Fibroblast of skin of left quadriceps (primary cell): ENCODE measurements at places on chromosomes 2 and 18.
A peak's percentile ranks its signal among the peaks of the same experiment; 100 is the strongest.

- no peak for DNase-seq
These were observed 39.8 kb downstream of the TMEM18 start for GRCh38 chr2:637406-637776.

DNA sequence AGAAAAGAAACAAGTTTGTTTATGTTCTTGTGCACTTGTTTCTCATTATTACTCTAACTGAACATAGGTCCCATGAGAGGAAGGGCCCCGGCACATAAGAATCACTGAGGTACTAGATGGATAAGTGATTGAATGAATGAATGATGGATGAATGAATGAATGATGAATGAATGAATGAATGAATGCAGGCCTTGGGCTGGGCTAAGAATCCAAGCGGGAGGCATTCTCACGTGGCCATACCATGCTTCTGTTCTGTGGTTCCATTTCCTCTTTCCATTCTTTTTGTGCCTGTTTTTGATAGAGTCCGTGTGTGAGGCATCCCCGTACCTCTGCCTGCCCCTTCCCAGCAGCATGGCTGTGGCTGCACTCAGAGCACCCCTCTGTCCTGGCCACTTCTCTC lies 94.8 kb downstream of the SH3BP4 start:
- no peak for DNase-seq

DNA sequence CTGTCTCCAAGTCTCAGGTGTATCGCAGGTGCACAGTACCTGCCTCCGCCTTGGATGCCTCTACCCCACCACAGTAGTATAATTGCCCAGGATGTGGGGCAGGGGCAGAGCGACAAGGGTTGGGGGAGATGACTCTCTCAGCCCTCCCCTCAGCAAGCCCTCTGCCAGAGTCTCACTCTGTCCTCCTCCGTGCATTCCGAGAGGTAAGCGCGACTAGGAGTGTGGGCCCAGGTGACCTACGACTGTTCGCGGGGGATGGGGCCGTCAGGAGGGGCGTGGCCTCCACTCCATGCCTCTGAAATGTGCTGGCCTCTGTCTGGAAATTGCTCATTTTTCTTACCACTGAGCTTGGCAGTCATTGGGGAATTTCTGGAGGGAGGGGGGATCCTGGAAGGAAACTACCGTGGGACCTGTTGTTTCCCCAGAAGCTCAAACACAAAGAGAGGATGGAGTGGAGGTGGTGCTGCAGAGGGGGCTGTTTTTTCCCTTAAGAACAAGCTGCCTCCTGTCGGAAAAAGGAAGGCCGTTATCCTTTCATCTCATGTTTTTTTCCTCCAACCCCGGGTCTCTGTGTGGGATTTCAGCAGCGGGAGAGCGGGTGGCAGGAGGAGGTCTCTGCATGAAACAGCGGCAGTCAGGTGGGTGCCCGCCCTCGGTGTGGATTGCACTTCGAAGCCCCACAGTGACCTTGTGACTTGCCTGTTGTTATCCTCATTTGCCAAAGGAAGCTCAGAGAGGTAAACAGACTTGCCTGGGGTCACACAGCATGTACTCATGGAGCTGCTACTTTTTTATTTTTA lies 13.0 kb upstream of the RALB start:
- peak; percentile 50 for DNase-seq

- DNase-seq, result no peak
These were observed 65.7 kb downstream of the UBR3 start for GRCh38 chr2:169892951-169893350.

DNA sequence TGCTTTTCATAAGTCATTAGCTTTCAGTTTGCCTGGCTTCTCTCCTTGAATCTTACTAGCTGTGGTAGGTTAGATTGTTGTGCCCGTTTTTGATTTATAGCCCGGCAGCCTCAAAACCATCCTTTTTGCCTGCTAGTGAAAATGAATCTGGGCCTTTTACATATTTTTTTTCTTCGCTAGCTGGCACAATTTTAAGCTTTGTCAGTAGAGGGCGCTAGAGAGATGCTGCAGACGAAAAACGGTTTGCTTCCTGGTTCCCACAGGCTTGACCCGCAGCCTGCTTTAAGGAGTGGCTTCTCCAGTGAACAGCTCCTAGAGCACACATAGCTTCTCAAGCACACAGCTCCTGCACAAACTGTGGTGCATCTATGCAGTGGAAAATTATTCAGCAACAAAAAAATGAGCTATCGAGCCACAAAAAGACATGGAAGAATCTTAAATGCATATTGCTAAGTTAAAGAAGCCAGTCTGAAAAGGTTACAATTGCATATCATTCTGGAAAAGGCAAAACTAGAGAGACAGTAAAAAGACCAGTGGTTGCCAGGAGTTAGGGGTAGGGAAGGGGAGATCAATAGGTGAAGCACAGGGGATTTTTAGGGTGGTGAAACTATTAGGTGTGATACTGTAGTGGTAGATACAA lies 47.9 kb downstream of the E2F6 start:
- no peak for DNase-seq

DNA sequence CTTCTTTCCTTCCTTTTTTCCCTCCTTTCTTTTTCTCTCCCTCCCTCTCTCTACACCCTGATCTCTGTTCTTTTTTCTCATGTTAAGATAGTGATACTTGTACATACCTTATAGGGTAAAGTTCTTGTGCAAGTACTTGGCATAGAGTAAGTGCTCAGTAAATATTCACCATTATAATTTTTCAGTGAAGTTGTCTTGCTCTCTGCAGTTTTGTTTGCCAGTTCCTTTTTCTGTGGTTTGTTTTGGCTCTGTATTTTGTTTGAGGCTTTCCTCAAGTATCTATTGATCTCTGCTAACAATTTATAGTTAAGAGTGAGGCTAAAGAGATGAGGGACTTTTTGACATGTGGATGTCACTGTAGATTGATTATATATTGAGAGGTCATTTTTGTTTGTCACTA lies 48.0 kb downstream of the MTX2 start:
- no peak for DNase-seq

GRCh38 chr2:60764736-60765534 lies 8.9 kb downstream of the PAPOLG start:
- DNase-seq, result no peak

- no peak for DNase-seq
These were observed 43.1 kb downstream of the RMP24 start for GRCh38 chr18:36015629-36016028.

DNA sequence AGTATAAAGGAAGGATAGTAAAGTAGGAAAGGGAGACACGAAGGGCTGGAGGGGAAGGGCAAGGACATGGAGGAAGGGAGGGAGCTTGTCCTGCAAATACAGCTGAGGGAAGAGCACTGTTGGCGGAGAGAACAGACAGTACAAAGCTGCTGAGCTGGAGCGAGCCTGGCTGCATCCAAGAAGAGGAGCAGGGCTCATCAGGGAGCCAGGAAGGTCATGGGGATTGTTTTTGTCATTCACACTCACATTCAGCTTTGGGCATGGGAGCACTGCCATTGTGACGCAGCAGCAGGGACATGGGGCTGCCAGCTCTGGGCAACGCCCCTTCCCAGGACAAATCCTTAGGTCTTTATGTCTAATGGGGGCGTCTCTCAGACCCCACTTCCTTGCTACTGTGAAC lies 125.1 kb downstream of the COPS8 start:
- no peak for DNase-seq

DNA sequence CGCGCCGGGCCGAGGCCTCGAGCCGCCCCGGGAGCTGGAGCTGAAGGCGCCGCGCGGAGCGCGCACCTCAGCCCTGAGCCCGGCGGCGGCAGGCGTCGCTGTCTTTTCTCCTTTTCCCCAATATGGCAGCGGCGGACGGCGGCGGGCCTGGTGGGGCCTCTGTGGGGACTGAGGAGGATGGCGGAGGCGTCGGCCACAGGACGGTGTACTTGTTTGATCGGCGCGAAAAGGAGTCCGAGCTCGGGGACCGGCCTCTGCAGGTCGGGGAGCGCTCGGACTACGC lies 369 bp downstream of the SMCHD1 start:
- DNase-seq, result no peak

DNA sequence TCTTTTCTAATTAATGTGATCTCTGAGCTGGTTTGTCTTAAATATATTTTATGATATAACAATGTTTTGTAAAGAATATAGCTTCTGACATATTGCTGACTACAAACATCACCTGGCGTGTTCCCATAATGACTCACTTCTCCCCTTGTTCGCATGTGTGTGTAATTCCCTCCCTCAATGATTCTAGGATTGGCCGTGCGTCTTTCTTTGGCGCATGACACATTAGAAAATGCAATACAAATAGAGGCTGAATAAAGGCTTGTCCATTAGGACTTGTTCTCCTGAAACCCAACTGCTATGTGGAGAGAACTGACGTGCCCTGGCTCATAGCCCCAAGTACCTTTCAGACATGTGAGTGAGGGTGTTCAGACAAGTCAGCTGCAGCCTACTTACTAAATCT lies 159.7 kb upstream of the CDH20 start:
- DNase-seq, result no peak

- no peak for DNase-seq
These were observed 109.1 kb downstream of the CDK15 start for GRCh38 chr2:201915446-201915845.

GRCh38 chr2:135741395-135742324 lies at the start of gene UBXN4:
TSS of gene UBXN4 (plus strand) at chr2:135741855. CDS start at chr2:135741930, 75 bp downstream.
- DNase-seq, result peak; percentile 98

- DNase-seq, result no peak
These were observed 6.6 kb upstream of the TMEM214 start for GRCh38 chr2:27025861-27026851.

- DNase-seq, result no peak
These were observed 12.4 kb downstream of the PTPRN start for GRCh38 chr2:219296631-219297391.

DNA sequence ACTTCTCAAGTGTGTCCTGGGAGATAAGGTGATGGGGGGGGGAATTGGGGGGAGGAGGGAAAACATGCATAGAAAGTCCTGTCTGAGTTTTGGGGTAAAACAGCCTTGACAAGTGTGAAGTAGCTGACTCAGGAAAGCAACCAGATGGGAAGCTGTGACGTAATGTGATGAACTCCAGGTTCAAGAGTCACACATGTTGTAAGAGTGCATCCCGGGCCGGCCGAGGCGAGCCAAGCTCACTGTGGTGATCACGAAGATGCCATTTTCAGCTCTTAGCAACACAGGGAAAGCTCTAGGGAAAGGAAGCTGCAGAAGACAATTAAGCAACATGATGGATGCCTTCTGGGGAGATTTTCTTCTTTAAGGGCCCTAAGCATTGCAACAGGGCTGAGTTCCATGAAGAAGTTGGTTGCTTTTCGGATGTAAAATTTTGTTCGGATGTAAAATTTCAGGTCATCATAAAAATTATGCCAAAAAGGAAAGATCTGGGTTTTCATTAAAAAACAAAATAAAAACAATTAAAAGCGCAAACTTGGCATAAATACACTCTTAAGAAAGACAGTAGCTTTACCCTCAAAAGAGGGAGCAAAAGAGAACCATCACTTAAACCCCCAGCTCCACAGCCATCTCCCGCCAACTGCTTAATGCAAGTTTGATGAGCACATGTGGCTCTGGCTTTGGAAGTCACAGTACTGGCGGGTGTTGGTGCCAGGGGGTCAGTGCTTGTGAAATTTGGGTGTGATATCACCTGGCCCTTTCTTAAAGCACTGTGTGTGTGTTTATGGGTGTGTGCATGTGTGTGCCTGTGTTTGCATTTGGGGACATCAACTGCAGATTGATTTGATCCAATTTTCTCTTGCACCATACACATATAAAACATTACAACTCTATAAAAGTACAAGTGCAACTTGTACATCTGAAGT lies 19.1 kb downstream of the SERTAD2 start:
- DNase-seq, result peak; percentile 63

DNA sequence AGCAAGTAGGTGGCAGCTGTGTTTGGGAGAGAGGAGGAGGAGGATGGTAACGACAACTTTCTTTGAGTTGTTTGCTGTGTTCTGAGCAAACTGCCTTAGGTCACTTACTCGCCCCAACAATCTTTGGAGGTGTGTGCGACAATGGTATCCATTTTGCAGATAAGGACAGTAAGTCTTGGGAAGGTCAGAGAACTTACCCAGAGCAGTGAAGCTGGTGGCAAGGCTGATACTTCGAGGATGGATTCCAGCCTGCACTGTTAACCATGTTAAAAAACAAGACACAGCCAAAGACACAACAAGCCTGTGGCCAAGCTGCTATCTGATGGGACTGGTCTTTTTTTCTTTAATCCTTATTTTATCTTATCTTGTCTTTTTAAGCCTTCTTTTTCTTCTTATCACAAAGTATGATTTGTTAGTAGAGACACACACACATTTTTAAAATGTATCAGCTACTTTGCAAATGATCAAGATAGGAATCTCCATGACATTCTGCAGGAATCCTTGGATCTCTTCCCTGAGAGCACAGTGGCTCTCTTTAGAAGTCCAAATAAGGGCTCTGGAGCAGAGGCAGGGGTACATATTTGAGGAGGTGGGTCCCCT lies 27.9 kb downstream of the CNDP1 start:
- DNase-seq, result no peak

- DNase-seq, result no peak
These were observed 249.1 kb upstream of the RBMS1 start for GRCh38 chr2:160742667-160743066.

GRCh38 chr18:23743733-23744333 lies 54.6 kb downstream of the LAMA3 start:
- DNase-seq, result no peak

GRCh38 chr2:69965756-69966445 lies 4.5 kb upstream of the ASPRV1 start:
- no peak for DNase-seq

DNA sequence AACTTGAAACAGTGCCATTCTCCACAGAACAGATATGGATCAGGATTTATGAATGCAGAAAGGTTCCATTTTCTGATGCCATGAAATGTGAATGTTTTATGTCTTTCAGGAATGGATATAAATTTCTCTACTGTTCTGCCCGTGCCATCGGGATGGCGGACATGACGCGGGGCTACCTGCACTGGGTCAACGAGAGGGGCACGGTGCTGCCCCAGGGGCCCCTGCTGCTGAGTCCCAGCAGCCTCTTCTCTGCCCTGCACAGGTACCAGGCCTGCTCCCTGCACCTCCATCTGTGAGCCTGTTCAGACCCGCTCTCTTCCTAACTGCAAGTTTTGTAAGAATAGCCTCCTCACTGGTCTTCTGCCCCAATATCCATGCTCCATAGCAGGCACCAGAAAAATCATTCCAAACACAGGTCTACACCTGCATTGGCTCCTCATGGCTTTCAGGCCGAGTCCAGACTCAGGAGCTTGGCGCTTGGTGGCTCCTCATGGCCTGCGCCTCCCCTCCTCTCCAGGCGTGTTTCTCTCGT lies 68.6 kb downstream of the LPIN1 start:
- no peak for DNase-seq

DNA sequence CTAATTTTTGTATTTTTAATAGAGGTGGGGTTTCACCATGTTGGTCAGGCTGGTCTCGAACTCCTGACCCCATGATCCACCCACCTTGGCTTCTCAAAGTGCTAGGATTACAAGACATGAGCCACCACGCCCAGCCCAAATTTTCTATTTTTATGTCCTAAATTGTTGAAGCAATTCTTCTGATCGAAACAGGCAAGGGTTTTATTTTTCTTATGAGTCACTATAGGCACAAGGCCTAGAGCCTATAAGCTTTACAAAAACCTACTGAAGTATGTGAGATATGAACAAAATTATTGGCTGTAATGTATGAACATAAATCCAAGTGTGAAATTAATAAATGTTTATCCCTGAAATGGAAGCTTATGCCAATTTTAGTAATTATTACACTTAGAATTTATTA lies 464.2 kb upstream of the NRP2 start:
- peak; percentile 20 for DNase-seq
